ENCODE measurements at places on chromosomes 2 and 18.

- no peak for DNase-seq
Measured at GRCh38 chr2:114049826-114050225, 159.9 kb downstream of the ACTR3 start.

- DNase-seq, result no peak
Measured at GRCh38 chr2:112829101-112829960, 7.2 kb downstream of the IL1B start.

GRCh38 chr2:129058981-129059380 is 740.3 kb upstream of the HS6ST1 start:
- DNase-seq, result no peak

DNA sequence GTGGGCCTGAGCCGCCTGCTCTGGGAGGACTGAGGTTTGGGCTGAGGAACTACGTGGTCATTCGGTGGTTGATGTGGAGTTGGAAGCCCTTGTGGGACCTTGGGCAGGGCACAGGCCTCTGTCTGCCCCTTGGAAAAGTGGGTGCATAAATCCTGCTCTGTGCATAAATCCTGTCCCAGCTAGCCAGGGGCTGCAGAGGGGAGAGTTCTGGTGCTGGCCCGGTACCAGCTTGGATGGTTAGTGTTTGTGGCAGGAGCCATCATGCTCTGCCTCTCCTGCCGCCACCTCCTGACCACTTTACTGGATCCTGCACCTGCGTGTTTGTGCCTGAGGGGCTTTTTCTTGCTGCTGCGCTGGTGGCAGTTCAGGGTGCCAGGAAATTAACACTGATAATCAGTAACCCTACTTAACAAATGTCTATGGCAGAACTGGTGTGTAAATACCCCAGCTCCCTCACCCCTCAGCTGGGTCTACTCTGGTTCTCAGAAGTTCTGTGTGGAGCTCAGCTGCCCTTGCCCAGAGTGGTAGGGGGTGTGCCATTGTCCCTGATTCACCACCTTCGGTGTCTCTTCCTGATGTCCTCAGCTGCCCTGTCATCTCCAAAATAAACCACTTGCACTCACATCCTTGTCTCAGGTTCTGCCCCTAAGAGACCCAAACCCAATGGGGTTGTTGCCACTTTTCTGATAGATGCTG is 156.8 kb downstream of the GLI2 start:
- no peak for DNase-seq

DNA sequence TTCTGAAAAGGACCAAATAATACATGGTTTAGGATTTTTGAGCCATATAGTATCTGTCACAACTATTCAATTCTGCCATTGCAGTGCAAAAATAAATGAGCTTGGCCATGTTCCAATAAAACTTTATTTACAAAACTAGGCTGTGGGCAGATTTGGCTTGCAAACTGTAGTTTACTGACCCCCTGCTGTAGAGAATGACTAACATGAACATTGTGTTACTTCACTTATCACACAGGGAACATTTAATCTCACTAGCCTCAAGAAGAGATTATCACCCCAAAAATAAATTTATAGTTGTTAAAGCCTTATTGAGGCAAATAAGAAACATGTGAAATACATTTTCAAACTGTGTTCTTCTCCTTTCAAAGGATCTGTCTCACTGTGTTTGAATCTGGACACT is 766.2 kb downstream of the MBD2 start:
- no peak for DNase-seq

GRCh38 chr18:35973650-35974049 is 1.2 kb downstream of the RMP24 start:
- DNase-seq, result no peak

- DNase-seq, result no peak
Measured at GRCh38 chr2:170217778-170218251, 39.9 kb downstream of the MYO3B start.

- DNase-seq, result no peak
Measured at GRCh38 chr18:74411475-74411874, 45.6 kb downstream of the DIPK1C start.

DNA sequence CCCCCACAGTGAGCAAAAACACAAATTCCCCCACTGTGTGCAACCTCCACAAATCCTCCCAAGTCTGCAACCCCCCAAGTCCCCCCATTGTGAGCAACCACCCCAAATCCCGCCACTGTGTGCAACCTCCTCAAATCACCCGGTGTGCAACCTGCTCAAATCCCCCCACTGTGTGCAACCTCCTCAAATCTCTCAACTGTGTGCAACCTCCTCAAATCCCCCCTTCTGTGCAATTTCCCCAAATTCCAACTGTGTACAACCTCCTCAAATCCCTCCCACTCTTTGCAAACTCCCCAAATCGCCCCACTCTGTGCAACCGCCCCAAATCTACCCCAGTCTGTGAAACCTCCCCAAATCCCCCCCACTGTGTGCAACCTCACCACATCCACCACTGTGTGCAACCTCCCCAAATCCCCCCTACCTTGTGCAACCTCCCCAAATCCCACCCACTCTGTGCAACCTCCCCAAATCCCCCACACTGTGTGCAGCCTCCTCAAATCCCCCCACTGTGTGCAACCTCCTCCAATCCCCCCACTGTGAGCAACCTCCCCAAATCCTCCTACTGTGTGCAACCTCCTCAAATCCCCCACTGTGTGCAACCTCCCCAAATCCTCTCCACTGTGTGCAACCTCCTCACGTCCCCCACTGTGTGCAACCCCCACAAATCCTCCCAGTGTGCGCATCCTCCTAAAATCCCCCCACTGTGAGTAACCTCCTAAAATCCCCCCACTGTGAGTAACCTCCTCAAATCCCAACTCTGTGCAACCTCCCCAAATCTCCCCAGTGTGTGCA is 115.2 kb downstream of the TPO start:
- DNase-seq, result no peak

DNA sequence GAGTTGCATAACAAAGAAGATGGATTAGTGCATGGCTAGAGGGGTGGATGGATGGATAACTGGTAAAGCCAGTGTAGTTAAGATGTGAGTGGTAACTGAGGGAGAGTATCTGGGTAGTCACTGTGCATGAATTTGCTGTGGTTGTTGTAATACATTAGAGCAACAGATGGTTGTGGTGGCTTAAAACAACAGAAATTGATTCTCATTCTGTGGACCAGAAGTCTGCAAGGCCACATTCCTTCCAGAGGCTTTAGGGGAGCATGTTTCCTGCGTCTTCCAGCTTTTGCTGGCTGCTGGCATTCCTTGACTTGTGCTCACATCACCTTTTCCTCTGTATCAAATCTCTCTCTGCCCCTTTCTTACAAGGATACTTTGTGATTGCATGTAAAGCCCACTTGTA is 155.4 kb downstream of the ASB1 start:
- peak; percentile 9 for DNase-seq

- DNase-seq, result no peak
Measured at GRCh38 chr2:182055993-182056392, 70.3 kb downstream of the PPP1R1C start.

DNA sequence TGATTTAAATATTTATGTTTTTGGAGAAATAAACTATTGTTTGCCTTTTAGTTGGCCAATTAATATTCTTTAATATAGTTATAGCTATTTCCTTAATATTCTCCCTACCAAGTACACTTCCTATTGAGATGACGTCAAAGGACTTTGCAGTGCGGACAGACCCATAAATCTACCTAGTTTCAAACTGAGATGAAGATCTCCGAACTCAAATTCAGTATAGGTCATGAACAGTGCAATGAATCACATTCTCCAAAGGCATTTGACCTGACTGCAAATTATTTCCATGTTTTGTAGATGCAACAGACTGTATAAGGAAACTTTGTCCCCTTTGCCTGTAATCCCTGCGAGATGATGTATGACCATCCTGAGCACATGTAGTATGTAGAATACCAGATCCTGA is 342.6 kb upstream of the FIGN start:
- no peak for DNase-seq

DNA sequence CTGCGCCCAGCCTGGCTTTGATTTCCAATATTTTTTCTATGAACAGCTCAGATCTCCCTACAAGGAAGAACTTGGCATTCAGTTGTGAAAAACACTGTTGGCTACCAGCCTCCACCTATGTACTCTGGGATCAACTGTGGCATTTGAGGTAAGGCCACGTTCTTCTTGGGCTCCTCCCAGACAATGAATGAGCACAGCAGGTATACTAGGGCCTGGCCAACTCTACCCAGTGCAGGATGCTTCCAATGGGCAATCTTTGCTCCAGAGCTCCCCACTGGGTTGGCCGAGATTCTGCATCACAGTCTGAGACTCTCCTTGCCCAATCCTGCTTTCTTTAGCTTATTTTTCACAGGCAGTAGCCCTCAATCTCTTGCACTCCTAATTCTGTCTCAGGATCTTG is 75.9 kb downstream of the TMEM131 start:
- DNase-seq, result no peak

GRCh38 chr18:2304378-2305175 is 266.7 kb downstream of the METTL4 start:
- DNase-seq, result no peak

DNA sequence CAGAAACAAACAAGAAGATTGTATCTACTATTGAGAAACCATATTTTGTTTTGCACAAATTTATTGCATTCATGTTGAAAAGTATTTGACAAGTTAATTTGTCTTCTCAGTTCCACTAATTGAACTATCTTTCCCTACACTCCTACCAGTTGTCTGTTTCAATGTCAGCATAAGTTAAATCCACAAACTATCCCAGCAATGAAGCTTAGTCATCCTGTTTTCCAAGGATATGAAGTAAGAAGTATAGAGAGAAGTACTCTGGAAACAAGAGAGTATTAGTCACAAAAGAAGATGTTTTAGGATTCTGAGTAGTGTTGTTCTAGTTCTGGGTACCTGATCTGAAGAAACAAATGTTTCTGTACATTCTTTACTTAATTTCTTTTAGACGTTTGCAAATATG is 261.6 kb upstream of the ZNF804A start:
- no peak for DNase-seq

- no peak for DNase-seq
Measured at GRCh38 chr2:25280051-25280687, 61.6 kb downstream of the DNMT3A start.

DNA sequence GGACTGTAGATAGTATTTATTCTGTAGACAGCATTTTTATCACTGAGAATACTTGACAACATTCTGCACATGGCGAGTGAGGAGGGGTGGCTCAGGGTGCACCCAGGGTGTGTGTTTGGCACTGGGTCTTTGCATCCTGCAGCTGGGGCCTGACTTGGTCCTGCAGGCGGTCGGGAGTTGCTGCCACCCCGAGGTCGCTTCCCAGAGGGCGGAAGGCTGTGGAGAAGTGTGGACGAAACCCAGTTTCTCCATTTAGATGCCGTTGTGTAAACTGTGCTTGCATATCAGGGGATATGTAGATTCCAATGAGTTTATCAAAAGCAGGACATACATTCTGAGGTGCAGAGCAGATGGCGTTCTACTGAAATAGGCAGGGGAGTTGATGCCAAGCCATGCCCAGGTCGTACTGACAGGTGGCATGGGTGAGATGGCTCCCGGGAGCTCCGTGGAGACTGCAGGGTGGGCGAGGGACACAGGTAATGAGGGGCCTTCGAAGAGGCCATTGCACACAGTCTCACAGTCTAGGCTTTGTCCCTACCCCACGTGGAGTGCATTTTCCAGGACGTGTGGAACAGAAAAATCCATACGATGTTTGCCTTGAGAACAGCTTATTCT is 74.5 kb downstream of the RTP5 start:
- no peak for DNase-seq

GRCh38 chr18:63534615-63535014 is 7.6 kb upstream of the SERPINB12 start:
- no peak for DNase-seq

DNA sequence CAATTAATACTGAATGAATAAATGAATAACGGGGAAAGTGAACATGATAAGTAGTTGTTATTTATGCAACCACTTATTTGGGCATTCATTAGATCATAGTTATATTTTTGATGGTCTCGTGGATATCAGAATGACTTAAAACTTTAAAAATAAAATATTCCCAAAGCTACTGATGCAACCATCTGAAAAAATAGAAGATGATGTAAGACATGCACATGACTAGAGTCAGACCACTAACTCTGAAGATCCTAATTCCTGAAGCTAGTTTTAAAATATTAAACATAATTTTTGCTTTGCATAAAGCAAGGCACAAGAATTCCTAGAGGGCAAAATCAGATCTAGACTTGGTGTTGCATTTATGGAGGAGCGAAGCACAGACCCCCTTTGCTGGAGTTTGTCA is 616.1 kb downstream of the IRS1 start:
- DNase-seq, result no peak

DNA sequence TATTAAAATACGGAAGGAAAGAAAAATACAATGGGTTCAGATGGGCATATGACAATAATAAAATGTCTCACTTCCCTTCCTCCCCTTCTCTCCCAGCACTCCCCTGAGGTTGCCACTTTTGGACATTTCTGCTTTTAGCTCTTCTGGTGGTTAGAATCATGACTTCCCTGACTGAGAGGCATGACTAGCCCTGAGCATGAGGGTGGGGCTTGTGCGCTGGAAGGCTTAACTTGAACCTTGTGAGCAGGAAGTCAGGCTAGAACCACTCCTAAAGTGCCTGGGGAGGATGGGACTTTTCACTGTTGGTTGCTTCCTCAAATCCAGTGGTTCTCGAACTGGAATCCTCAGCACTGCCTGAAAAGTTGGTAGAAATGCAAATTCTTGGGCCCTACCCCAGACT is 19.7 kb upstream of the ARHGAP25 start:
- DNase-seq, result peak; percentile 57

GRCh38 chr18:73264562-73264921 is 396.8 kb upstream of the NETO1 start:
- no peak for DNase-seq

- peak; percentile 43 for DNase-seq
Measured at GRCh38 chr2:196399722-196400691, 228.6 kb upstream of the STK17B start.

- peak; percentile 11 for DNase-seq
Measured at GRCh38 chr2:109523121-109523520, 90.6 kb downstream of the SEPTIN10 start.

- DNase-seq, result peak; percentile 68
Measured at GRCh38 chr18:70288171-70288850, 534 bp upstream of the SOCS6 start.

GRCh38 chr2:83280391-83280790 is 1178.7 kb downstream of the SUCLG1 start:
- no peak for DNase-seq

GRCh38 chr18:48563027-48563426 is 24.2 kb downstream of the CTIF start:
- no peak for DNase-seq

GRCh38 chr18:79877163-79878091 is 74.0 kb downstream of the SLC66A2 start:
- DNase-seq, result no peak

DNA sequence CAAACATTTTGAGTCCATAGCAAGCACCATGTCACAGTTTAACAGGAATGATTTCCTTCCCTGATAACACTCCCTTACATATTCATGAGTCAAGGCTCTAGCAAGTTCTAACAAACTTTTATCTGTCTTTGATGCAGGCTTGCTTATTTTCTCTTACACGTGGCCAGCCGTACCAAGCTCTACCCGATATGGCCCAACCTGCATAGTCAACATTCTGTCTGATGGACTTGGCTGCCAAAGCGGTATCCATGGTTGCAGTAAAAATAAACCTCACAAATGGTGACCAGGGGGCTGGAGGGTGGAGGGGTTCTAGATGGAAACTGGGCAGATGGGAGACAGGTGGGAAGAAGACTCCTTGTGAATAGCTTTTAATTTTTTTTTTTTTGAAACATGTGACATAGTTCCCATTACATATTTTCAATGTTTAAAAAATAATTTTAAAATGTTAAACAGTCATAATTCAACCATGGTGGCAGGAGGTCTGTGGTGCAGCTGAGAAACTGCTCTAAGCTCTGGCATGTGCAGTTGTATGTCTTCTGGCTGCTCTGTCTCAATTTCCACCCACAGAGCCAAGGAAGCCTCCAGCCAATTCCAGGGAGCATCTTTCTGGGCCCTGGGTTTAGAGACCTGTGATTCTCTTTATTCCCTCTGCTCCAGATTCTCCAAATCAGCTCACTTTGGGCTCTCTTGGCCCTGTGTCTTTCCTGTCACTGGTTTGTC is 20.7 kb upstream of the CXCR1 start:
- peak; percentile 84 for DNase-seq

Measured in femur (tissue), 1 donor.